Right hindlimb (tissue), 1 donor: ENCODE measurements at places on chromosomes 2 and 18.

DNA sequence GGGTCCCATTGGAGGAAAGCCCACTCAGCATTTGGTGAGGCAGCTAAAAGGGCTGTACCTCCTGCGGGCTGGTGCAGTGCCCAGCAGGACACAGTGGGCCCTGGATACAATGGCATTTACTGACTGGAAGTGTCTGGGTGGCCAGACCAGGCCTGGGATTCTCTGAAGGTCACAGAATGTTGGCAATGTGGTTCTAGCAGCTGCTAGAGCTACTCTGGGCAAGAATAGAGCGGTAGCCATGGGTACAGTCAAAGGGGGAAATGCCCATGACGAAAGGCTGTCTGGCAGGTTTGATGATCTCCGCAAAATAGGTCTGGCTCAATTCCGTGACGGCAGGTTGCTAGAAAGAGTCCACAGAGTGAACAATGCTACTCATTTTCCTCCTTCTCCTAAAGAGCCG lies 241.8 kb downstream of the AFF3 start:
- peak; percentile 43 for DNase-seq

GRCh38 chr2:119713819-119714490 lies 35.0 kb downstream of the TMEM177 start:
- DNase-seq = no peak

DNA sequence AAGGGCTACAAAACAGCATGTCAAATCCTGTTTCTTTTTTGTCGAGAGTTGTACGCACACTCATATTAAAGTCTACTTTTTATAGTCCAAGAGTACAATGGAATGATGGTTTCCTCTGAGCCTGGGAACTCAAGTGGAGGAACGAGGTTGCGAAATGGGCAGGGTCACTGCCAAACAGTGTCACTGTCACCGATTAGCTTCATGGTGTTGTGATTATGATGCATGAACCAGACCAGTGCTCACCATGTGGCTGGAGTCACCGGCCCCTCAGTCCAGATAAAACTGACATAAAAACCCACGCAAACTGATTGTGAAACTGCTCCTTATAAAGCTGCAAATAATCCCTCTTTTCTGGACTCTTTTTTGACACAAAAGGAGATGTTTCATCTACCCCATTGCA lies 122.0 kb downstream of the COPS8 start:
- DNase-seq = no peak

DNA sequence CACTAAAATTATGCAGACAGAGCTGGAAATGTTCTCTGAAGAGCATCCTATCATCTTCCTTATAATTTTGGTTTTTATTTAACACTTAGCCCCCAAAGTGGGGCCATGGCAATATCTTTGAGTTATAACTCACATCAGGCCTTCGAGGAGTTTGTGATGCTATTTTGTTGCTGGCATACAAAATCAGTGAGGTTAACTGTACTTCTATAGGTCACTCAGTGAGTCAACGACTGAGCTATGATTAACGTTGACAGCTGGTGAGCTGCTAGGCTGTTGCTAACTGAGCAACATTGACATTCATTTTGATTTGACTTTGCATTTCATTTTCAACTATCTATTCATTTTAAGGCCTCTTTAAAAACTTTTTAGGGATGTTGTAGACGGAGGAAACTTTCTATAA lies 50.0 kb downstream of the GPD2 start:
- DNase-seq = no peak

GRCh38 chr2:235988271-235989015 lies 179.7 kb downstream of the GBX2 start:
- no peak for DNase-seq

- DNase-seq = no peak
These were observed 161.9 kb upstream of the SKOR2 start for GRCh38 chr18:47413327-47413726.
